ENCODE measurements at places on chromosomes 1 and 21.

- no peak for DNase-seq
These were observed 295.9 kb downstream of the RGS7 start for GRCh38 chr1:241061062-241061461.

GRCh38 chr21:34110594-34111202 is 37.3 kb downstream of the MRPS6 start:
- no peak for DNase-seq

DNA sequence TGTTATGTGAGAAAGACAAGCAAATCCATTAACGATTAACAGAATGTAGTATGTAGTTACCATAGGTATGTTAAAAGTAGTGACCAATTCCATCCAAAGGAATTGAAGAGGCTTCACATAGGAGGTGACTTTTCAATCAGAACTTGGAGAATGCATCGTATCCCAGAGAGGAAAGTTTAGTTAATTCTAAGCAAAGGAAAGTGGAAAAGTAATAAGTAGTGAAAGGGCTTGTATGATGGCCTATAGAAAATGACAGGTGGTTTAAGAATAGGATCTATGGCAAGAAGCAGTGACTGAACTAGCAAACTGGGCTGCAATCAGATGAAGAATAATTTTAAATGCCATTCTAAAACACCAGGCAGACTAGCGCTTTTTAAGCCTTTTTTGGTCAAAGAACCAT is 16.6 kb downstream of the SCMH1 start:
- DNase-seq, result no peak

DNA sequence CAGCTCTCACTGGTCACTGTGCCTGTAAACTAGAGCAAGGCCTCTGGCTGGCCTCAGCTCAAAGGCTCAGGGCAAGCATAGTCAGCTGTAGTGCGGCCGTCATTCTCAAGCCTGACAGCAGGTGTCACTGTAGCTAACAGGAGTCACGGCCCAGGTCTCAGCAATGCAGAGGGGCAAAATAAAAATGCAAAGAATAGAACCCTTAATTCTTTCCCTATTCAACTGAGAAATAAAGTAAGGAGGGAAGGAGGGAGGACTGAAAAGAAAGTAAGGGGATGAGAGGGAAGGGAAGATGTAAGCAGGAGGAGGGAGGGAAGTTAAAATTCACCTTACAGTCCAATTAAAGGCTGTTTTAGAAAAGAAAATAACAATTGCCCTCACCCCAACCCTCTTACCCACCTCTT is 106.1 kb downstream of the KIAA0319L start:
- peak; percentile 84 for DNase-seq

DNA sequence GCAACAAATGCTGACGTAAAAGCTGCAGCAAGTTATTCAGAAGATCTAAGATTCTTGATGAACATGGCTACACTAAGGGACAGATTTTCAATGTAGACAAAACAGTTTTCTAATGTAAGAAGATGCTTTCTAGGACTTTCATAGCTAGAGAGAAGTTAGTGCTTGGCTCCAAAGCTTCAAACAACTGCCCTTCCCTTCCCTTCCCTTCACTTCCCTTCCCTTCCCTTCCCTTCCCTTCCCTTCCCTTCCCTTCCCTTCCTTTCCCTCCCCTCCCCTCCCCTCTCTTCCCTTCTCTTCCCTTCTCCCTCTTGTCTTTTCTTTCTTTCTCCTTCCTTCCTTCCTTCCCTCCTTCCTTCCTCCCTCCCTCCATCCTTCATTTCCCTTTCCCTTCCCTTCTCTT is 365.3 kb upstream of the ADGRL4 start:
- DNase-seq, result no peak
